Stimulated activated CD8-positive, alpha-beta memory T cell treated with anti-CD3 and anti-CD28 coated beads, Interleukin-2, amount 100 ng/mL, for 1 hour (primary cell): ENCODE measurements at places on chromosomes 13 and 19.

DNA sequence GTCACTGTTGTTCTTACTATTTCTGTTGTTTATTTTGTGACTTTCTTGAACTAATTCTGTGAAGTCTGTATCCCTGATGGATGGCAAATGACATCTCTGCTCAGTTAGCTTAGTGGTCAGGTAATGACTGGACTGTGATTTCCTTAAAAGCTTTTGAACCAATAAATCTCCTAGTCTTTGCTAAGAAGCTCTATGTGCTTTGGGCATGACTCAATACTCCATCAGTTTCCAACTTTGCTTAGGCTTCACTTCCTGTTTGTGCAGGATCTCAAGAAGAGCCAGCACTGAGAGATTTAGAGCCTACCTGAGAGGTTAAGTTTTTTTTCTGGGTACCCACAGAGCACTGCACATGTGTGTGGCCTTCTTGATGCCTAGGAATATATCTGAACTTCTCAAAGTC is 329.7 kb upstream of the HTR2A start:
- no peak for DNase-seq

DNA sequence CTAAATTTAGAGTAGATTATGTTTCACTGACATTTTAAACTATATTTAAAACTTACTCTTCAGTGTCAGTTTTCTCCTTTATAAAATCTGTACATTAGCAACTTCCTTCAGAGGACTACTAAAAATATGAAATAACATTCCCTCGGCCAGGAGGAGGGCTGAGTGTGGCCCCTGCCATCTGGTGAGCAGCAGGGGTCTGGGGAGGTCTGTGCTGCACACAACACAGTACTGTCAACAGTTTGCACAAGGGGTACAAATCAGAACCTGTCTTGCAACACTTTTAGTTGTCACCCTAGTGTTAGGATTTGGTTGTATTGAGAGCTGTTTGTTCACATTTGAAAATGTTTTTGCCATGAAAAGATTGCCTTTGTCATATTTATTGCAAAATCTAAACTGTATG is 48.9 kb downstream of the TPP2 start:
- no peak for DNase-seq

DNA sequence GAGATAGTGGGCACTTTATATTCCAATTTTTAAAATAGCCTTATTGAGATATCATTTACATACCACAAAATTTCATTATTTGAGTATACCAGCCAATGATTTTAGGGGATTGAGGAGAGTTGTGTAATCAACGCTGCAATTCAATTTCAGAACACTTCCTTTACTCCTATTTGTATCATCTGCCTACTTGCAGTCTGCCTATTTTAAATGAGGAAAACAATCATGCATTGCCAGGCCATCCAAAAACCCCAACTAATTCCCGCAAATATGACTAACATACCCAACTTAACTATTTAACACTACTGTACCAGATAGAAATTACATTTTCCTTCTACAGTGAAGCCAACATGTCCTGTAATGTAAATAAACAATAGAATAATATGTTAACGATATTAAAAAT is 26.7 kb downstream of the CAB39L start:
- no peak for DNase-seq

- DNase-seq = no peak
These were observed 2.0 kb upstream of the FFAR1 start for GRCh38 chr19:35345671-35346111.

GRCh38 chr13:30748717-30749116 is 13.4 kb downstream of the ALOX5AP start:
- DNase-seq = no peak

- no peak for DNase-seq
These were observed 515.4 kb downstream of the DCT start for GRCh38 chr13:93964146-93964512.

GRCh38 chr19:36089847-36090246 is 21.1 kb upstream of the OVOL3 start:
- DNase-seq = no peak
